Right renal cortex interstitium (tissue), 3 donors: ENCODE measurements at places on chromosomes 5 and 9. TPM values are rescaled to one million over a fixed set of nuclear protein-coding genes. Genes with fewer than 3 reads are reported as not detected.
A peak's percentile ranks its signal among the peaks of the same experiment; 100 is the strongest.

DNA sequence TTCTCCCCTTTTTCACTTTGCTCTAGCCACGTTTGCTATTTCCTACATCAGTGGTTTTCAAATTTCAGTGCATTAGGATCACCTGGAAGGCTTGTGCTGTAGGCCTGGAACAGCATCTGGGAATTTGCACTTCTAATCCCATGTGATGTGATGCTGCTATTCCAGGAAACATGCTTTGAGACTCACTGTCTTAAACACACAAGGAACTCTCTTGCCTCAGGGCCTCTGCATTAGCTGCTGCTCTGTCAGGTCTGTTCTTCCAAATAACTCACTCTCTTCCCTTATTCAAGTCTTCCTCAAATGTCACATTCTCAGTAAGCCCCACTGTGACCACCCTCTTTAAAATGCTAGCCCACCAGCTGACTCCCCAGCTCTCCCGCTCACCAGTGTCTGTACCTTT is 204.0 kb downstream of the DNAH5 start:
- no peak for DNase-seq

The RNF14 gene
- 69.5 TPM for polyA plus RNA-seq

The CBY3 gene
- polyA plus RNA-seq = 0.33 TPM

The RAD50 gene
- polyA plus RNA-seq = 52.4 TPM

The FOXD4L5 gene
- 0.23 TPM for polyA plus RNA-seq

The FABP6 gene
- 0.23 TPM for polyA plus RNA-seq

DNA sequence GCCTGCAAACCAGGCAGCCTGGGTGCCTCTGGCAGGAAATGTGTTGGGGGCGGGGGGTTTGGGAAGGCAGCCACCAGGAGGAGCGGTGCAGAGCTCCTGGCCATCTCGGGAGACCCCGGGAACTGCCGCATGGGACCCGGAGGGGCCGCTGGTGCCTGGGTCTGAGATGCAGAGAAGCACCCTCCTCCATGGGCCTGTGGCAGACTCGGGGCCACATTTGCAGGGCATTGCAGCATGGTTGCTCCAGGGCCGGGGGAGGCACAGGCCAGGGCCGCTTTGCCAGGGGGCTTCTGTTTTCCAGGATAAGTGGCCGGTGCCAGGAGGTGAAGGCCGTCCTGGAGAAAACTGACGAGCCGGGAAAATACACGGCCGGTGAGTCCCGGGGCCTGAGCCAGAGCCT is 1.7 kb downstream of the LCN1 start:
- DNase-seq = no peak

DNA sequence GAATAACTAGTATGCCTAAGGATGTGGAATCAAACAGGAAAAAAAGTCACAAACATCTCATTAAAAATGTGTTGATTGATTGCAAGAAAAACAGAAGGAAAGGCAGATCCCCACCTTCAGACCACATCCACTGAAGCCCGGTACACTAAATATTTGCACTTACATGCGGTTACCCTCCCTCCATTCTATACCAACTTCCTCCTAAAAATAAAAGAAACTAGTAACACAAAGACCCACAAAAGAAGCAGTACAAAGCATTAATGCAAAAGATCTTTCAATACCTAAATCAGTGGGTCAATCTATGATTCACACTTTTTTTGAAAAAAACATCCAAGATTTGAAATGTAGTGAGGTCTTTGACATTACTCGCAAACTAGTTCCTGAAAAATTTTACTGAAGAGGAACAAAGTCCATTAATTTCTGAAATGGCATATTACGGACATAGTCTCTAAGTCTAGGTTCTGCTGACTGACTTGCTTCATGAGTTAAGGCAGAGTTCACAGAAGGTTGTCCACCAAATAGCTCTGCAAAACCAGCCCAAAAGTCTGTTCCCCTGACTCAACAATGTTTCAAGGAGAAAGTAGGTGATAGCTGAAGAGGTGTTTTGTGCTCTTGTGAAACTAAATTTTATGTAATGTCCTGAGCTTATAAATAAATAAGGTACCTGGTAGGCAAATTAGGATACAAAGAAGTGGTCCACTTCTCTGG is 100.7 kb downstream of the PAM start:
- no peak for DNase-seq

The RANBP17 gene
- 10.9 TPM for polyA plus RNA-seq

DNA sequence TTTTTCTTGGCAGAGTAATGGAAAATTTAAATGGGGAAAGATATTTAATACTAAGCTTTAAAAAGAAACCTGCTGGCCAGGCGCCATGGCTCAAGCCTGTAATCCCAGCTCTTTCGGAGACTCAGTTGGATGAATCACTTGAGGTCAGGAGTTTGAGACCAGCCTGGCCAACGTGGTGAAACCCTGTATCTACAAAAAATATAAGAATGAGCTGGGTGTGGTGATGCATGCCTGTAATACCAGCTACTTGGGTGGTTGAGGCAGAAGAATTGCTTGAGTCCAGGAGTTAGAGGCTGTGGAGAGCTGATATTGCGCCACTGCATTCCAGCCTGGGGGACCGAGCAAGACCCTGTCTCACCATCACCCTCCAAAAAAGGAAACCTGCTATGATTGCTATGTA is 32.8 kb downstream of the TUT7 start:
- DNase-seq = no peak

DNA sequence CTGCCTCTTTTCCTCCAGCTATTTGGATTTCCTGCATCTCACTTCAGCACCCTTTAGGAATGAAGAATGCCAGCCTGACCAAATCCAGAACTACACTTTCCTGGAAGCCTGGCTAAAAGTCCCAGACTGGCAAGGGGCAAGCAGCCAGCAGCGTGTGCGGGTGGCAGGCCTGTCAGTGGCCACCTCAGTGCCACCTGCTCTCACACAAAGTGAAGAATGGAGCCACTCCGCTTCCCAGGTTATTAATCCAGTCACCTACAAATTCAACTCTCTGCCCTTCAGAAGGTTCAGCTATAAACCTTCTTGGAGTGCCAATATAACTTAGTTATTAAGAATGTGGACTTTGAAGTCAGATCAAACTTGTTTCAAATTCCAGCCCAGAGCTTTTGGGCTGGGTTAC is 6.7 kb upstream of the ALDOB start:
- DNase-seq = no peak

DNA sequence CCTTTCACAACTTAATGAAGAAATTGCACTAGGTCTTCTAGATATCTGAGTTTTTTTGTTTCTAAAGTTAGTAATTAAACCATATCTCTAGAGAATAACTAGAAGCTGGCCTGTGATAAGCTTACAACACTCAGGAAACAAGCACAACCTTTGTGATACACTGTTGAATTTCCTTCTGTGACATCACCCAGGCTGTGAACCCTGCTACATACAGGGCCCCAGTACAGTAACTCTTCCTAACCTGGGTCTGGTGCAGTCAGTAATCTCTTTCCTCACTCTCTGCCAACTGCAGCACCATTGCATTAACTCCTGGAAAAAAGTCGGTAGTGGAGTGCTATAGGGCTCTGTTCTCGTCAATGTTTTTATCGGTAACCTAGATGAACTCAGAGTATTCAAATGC is 10.6 kb upstream of the IGFBPL1 start:
- no peak for DNase-seq

DNA sequence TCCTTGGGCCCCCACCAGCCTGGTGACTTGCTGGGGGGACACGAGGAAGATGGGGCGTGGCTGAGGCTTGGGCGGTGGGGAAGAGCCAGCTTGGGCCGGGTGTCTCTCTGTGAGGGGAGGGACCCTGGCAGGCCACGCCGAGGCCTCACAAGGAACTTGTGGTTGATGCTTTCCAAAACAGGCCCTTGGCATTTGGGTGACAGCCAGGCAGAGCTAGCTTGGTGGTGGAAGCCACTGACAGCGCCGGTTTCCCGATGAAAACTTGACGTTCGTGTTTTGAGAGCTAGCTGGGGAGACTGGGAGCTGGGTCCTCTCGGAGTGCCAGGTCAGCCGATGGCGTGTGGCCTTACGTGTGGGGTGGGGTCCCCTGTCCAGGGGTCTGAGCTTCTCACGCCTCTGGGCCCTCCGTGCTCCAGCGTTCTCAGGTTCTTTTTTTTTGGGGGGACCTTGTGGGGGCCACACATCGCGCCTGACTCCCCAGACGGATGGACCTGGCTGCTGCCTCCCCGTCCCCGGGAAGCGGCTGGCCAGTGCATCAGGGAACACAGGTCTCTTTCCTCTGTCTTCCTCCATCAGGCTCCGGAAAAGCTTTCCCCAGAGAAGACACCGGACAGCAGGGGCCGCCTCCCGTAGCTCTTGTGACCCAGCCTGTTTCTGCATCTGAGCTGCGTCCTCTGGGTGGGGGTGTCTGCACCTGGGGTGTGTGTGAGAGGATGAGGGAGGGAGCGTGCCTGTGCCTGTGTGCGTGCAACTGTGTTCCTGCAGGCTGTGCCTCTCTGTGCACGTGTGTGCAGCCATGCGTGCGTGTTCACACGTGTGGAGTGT is 129.3 kb upstream of the LPCAT1 start:
- no peak for DNase-seq

DNA sequence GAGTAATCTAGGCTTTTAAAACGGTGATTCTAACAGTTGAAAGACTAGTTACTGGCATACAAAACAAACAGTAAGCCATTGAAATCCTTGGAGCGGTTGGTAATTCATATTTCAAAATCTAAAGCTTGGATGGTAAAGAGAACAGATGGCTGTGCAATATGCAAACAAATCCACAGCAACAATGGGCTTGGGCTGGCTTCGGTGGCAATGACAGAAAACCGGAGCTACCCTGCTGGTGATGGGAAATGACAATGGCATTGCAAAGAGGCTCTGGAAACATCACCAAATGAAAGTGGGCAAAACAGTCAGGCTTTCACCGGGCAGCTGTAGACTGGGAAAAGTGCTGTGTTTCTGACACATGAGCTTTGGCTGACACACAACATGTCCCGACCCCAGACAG is 42.2 kb downstream of the MED27 start:
- no peak for DNase-seq

DNA sequence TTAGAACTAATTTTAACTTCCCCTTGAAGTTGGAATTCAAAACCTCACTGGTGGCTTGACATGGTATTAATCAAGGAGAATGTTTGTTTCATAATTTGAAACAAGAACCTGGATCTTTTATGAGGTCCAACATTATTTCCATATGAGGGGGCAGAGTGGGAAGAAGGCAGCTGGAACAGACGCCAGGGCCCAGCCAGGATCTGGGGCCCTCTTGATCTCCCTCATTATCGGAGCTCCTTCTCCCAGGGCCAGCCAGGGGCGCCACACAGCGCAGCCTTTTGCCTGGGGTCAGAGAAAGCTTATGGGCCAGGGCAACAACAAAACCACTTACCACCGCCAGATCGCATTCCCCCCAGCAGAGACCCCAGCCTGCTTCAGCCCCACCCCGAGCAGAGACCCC is 27.1 kb upstream of the NKD2 start:
- DNase-seq = no peak

DNA sequence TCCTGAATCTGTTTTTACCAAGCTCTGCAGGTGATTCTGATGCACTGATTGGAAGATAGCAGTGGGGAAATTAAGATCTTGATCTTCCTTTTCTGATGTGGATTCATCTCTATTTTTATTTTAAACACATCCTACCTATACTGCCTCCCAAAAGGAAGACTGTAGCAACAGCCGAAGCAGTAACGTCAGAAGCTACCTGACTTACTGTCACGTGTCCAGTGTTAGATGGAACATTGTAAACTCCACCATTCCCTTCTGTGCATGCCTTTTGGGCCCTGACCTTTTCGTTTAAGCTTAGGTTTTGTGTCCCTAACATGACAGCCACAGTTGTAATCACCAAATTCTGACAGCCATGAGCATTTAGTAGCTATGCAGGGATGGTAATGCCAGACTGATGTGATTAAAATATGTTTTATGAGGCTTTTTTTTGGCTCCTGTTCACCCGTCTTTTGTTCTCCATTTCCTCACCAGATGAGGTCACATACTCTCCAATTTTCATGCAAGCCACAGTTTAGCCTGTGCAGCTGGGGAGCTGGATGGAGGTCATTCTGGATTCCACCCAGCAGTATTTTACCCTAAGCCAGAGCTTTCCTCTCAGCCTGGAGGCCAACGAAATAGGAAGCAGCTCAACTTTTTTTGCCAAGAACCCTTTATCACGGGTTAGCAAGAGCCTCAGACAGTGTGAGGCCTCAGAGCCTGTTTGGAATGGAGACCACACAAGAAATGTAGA is 15.6 kb upstream of the FOXD1 start:
- peak; percentile 16 for DNase-seq

GRCh38 chr5:108382784-108383330 is 959 bp upstream of the FBXL17 start:
- no peak for DNase-seq

The CD72 gene
- 2.4 TPM for polyA plus RNA-seq

GRCh38 chr5:68261569-68262065 is 46.1 kb downstream of the PIK3R1 start:
- DNase-seq = no peak

The ITK gene
- 0.28 TPM for polyA plus RNA-seq

The DIRAS2 gene
- polyA plus RNA-seq = 6.2 TPM

The TYRP1 gene
- polyA plus RNA-seq = 1.2 TPM

The PDE6A gene
- polyA plus RNA-seq = 0.14 TPM

- no peak for DNase-seq
Measured at GRCh38 chr5:142363619-142363963, 38.8 kb upstream of the SPRY4 start.
